Brain pericyte (primary cell): ENCODE measurements at places on chromosomes 7 and 10.

- no peak for DNase-seq
These were observed 158.5 kb downstream of the GALNT17 start for GRCh38 chr7:71290452-71290851.

DNA sequence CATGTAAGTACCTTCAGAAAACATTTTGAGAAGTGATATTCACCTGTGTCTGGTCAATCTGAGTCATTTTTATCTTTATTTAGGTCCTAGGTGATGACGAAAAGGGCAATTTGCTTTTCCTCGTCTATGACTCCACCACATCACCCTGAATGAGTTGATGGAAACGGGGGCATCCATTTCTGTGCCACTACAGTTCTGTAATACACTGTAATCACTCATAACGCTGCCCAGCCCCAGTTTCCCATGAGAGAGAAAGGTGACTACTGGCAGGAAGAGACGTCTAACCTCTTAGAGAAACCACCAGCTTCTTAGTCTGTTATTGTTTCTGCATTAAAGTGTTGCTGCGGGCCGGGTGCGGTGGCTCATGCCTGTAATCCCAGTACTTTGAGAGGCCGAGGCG lies 205.3 kb upstream of the MKLN1 start:
- DNase-seq = no peak

GRCh38 chr10:19592276-19592675 lies 224.0 kb upstream of the PLXDC2 start:
- no peak for DNase-seq

- DNase-seq = no peak
These were observed 370.4 kb downstream of the TNS3 start for GRCh38 chr7:47211519-47211973.

- DNase-seq = no peak
These were observed 75.7 kb upstream of the PDZD8 start for GRCh38 chr10:117450940-117451339.

- DNase-seq = no peak
These were observed 208.6 kb downstream of the LHFPL3 start for GRCh38 chr7:104536956-104537355.

GRCh38 chr10:79140855-79141254 lies 72.1 kb downstream of the ZMIZ1 start:
- DNase-seq = no peak

- DNase-seq = no peak
These were observed 220.1 kb downstream of the PPP1R3A start for GRCh38 chr7:113698556-113699220.

DNA sequence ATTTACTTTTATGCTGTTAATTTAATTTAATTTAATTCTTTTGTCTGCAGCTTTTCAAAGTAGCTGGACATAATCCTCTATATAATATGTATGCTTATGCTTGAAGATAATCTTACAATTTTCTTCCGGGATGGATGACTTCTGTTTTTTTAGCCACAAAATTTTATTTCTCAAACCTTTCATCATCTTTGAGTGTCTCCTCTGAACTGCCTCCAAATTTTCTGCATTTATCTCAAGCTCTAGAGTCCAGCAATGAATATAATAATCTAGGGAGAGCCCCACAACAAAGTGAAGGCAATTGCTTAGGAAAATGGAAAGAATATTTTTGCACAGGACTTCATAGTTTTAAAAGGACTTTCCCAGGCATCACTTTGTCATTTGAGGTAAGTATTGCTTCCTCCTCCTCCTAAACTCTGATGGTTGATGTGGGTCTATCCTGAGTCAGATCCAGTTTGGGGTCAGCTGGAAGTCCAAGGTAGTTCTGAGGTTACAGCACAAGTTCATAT lies 53.7 kb upstream of the FAM3C start:
- DNase-seq = no peak

DNA sequence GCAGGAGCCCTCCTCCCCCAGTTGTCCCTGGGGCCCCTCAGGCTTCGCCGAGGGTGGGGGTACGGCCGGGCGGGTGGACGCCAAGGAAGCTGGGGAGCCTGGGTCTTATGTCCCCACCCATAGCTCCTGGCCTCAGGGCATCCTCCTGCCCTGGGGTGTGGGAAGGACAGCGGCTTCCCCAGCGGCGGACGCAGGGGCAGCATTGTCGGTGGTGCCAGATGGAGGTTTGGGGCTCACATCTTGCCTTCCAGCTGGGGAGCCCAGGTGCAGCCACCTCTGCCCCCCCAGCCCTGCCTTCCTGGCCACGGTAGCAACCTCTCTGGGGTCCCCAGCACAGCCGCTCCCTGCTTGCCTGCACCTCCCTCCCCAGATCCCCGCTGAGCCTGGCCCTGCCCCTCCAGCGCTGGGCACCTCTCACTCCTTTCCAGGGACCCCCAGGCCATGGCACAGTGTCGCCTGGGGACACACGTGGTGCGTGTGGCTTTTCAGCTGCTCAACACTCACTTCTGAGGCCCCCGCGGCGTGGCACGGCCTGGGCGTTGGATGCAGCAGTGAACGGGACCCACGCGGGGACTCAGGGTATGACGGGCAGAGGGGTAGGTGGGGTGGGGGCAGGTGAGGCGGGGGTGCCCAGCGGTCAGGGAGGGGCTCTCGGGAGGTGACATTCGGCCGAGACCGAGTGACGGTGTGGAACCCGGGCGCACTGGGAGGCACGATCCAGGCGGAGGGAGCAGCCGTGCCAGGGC lies 53.1 kb downstream of the UNCX start:
- DNase-seq = no peak

GRCh38 chr10:105358911-105359310 lies 717.8 kb downstream of the SORCS3 start:
- no peak for DNase-seq

DNA sequence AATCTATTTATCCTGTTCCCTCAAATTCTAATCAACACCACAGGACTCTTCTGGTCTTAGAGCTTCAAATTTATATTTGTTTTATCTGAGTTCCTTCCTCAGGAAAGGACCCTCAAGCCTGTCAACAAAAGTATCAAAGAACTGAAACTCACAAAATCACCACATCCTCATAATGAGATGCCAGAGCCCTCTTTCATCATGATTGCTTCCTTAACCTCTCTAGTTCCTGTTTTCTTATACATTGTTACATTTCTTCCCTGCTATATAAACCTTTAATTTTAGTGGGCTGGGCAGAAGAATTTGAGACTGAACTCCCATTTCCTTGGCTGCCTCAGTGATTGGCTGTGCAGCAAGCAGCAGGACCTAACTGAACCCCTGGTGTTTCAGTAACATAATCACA lies 189.7 kb downstream of the ZNF248 start:
- DNase-seq = no peak

DNA sequence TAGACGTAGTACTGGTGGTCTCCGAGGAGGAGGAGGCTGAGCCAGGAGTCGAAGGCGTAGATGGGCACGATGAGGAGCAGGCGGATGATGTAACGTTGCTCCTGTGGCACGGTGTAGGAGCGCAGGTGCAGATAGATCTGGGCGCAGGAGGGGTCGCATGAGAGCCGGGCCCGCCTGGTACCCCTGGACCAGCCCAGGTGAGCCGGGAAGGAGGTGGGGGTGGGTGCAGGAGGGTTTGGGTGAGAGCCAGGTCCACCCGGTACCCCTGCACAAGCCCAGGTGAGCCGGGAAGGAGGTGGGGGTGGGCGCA lies 5.2 kb downstream of the TMEM184A start:
- no peak for DNase-seq

DNA sequence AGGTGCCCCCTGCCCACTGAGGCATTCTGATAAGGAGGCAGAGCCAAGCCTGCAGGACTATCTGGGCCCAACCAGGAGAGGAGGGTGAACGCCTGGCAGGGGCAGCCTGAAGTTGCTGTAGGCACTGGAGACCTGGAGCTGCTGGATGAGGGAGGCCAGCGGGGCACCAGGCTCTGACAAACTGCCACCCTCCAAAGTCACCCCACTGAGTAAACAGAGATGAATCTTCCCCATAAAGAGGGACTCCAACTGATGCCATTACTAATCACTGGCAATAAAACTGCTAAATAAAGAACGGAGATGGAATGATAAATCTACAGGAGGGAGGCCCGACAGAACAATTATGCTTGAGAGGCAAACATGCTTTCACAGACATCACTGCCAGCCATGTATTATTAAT lies 44.2 kb downstream of the DRGX start:
- DNase-seq = no peak

GRCh38 chr7:152495867-152496266 lies 60.1 kb upstream of the KMT2C start:
- no peak for DNase-seq

- no peak for DNase-seq
These were observed 38.7 kb downstream of the HBP1 start for GRCh38 chr7:107207459-107207858.

- DNase-seq = no peak
These were observed 14.7 kb upstream of the TNS3 start for GRCh38 chr7:47596502-47597202.

DNA sequence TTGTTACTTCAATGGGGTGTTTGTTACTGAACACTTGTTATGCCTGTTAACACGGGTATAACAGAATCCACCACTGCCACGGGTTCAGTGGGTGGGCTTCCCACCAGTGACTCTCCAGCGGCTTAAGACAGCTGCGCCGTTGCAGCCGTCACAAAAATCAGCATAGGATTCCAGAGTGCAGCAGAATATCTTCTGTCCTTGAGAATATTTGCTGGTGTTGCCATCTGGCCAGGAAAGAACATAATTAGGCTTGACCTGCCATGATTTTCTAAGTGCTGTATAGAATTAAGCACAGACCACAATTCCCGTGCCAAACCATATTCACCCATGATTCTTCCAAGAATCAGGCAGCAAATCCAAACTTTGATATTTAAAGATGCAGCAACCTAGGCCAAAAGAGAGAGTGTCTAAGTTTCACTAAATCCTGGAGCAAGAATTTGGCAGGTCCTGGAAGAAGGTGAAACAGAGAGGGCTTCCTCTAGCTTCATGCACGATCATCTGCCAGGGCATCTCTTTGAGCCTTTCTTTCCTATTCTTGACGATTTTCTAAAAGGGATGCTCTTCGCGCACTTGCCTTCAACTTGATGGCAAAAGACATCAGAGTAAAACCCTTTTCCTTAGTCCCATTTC lies 95.0 kb downstream of the FRMD4A start:
- DNase-seq = no peak

DNA sequence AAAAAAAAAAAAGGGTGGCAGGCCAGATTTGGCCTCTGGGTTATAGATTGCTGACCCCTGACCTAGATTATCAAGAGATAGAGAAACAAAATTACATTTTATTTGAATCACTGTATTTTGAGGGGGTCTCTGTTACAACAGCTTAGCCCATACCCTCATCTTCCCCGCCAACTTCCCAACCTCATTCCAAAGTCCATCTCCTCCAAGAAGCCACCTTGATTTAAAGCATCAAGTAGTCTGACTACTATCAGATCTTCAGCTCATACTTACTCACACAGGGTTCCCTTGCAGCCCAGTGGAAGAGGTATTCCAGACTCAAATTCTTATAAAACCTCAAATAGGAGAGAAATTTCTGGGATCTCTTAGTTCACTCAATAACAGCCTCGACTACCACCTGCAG lies 20.4 kb downstream of the ZC3HAV1 start:
- no peak for DNase-seq

- DNase-seq = no peak
These were observed at the start of gene SLC26A4 for GRCh38 chr7:107660381-107661080. Gene SLC26A4, plus strand, starts transcription at chr7:107660828. Its CDS starts 814 bp downstream, at chr7:107661642.

DNA sequence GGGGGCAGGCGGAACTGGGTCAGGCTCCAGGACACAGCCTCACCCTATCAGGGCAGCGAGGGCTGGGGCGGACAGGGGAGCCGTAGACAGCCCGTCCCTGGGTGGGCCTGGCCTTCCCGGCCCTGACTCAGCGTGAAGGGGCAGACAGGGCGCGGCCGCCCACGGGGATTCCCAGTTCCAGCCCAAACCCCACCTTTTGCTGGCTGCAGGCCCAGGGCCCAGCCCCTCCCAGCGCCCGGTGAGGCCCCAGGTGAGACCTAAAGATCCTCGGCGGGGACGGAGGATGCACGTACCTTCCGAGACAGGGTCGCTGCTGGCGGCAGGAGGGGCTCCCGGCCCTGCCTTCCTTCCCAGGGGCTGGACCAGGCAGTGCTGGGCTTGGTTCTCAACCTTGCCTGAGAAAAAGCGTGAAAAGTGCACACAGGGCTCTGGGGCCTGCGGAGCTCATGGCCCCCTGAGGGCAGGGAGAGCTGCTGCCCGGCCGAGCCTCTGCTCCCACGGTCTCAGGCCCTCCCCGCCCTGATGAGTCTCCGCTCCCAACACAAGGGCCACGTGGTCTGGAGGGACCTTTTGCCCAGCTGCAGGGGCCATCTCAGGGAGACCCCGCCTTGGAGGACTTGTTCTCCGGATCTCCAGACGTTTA lies 43.9 kb upstream of the DNAJB6 start:
- DNase-seq = no peak

GRCh38 chr7:121440857-121441503 lies 44.9 kb upstream of the FAM3C start:
- DNase-seq = no peak

DNA sequence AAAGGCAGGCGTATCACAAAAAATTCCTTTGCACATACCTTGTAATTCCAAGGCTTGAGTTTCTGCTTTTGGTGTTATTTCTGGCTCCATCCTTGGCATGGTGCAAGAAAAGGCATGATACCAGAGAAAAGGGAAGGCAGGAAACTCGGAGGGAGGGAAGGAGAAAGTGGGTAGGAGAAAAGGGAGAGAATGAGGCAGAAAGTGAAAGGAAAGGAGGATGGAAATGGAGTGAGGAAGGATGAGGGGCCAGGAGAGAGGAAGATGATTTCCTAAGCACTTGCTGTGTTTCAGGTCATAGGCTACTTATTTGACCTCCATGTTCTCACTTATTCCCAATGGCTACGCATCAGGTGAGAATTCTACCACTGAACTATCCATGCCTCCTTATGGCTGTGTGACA lies 110.8 kb upstream of the JCAD start:
- DNase-seq = no peak

GRCh38 chr10:6404127-6405072 lies 175.7 kb downstream of the PRKCQ start:
- no peak for DNase-seq

GRCh38 chr10:14618674-14619073 lies 156.0 kb downstream of the FAM107B start:
- no peak for DNase-seq

GRCh38 chr10:63267414-63268148 lies 134.5 kb downstream of the NRBF2 start:
- no peak for DNase-seq
